ENCODE measurements at places on chromosomes 12 and 14.

DNA sequence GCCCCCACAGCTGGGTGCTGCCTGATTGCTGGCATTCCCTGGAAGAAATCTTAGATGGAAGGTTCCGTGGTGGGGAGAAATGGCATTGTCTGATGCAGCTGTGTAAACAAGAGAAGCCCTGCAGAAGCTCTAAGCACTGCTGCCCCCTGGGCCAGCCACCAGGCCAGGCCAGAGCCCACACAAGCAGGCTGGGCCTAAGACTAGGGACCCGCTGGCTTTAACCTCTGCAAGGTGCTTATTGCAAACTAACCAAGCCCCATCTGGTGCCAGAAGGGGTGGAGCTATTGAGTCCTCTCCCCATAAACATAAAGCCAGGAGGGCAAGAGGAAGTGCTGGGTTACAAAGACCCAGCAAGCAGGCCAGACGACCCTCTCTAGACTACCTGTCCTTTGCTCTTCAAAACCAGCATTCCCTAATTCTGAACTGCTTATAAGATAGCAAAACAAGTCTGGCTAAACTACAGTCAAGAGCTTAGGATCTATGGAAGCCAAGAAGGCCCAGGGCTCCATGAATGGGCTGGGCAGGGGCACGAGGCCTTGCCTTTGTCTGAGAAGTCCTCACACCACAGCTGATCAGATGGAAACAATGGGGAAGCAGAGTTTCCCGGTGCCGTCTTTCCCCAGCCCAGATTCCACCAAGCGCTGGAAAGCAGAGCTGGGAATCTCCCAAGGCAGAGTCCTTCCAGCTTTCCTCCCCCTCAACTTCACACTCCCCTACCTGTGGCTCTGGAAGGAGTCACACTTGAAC lies 28.8 kb downstream of the P2RX4 start:
- no peak for DNase-seq

DNA sequence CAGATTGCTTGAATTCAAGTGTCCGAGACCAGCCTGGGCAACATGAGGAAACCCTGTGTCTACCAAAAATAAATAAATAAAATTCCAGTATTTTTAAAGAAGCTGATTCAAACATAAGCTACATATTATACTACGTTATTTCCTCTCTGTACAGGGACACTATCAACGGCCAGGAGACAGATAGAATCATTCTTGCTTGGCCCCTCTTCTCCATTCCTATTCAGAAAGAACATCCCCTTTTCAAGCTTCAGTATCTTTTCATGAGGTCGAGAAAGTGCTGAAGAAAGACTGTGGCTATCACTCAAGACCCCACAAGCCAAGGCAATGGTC lies 314 bp upstream of the DHRS7 start:
- no peak for DNase-seq

DNA sequence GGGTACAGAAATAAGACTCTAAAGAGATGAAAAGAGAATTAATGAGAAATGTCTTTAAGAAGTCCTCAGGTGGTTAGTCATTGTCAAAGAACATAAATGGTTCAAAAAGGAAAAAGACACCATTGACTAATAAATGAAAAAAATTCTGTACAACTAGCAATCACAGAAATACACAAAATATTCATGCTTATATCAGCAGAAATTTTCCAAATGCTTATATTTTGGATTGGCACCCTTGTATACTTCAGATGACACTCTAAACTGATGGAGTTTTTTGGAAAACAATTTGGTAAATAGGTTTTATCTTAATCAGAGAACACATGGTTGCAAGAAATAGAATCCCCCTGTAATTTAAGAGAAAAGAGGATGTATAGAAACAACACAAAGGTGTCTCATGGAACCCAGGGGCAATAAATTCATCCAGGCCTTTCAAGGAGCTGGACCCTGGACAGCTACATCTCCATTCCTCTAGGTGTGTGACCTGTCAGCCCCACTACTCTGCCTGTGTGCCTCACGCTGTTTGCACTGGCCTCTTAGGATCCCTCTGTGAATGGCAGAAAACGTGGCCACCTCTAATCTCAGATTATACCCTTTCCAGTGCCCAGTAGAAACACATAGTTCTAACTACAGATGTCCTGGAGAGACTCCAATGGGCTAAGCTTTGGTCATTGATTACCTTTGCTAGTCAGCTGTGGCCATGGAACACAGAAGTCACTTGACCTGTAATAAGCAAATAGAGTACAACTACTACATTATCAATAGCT lies 110.2 kb downstream of the FGD4 start:
- no peak for DNase-seq

DNA sequence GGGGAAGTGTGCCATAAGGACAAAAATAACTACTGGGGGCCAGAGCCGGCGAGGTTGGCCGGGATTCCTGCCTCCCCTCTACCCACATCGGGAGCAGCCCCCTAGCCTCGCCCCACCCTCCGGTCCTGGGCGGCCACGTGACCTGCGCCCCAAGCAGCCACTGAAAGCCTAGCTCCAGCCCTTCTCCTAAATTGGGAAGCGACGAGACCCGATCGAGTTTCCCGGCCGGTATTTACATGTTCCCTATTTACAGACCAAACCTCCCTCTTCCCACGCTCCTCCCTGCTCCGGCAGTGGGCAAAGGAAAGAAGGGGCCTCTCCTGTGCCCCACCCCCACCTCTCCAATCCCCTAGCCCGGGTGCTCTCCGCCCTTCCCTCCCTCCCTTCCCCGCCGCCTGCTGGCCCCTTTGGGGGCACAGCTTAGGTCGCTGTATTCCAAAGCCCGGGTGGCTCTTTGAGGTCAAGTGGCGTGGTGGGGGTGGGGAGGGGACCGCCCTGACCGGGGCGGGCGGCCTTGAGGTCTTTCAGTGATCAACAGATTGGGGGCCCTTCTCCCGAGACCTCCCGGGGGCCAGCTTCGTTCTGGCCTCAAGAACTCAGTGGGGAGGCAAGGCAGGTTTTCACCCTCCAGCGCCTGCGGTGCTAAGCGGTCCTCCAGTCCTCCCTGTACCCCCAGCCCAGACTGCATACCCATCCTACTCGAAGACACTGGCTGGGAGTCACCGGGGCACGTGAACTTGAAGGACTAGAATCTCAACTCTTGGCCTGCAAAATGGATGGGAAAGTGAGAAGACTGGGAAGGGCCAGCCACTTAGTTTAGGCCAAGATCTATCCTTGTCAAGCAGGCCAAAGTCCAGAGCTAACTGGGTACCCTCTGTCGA lies 6.3 kb upstream of the CTDSP2 start:
- no peak for DNase-seq

- no peak for DNase-seq
Observed at GRCh38 chr12:98639491-98639890, 5.1 kb downstream of the IKBIP start.

- no peak for DNase-seq
Observed at GRCh38 chr12:72937486-72937885, 665.3 kb downstream of the TRHDE start.

GRCh38 chr14:73887318-73887616 lies 608 bp downstream of the ZNF410 start:
- DNase-seq = no peak

DNA sequence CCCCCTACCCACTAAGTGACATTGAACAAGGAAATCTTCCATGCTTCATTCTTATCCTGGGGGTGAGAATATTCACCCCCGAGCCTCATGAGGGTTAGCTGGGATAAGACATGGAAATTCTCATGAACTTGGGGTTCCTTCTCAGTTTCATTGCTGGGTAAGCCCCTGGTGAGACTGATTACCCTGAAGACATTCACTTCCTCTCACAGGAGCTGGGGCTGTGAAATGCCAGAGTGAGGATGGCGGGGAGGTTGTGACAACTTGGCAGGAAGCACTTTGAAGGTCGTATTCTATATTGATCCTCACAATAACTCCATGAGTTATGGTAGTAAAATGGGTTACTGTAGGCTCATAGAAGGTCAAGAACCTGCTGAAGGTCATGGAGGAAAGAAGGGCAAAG lies 43.5 kb downstream of the ESRRB start:
- DNase-seq = no peak

DNA sequence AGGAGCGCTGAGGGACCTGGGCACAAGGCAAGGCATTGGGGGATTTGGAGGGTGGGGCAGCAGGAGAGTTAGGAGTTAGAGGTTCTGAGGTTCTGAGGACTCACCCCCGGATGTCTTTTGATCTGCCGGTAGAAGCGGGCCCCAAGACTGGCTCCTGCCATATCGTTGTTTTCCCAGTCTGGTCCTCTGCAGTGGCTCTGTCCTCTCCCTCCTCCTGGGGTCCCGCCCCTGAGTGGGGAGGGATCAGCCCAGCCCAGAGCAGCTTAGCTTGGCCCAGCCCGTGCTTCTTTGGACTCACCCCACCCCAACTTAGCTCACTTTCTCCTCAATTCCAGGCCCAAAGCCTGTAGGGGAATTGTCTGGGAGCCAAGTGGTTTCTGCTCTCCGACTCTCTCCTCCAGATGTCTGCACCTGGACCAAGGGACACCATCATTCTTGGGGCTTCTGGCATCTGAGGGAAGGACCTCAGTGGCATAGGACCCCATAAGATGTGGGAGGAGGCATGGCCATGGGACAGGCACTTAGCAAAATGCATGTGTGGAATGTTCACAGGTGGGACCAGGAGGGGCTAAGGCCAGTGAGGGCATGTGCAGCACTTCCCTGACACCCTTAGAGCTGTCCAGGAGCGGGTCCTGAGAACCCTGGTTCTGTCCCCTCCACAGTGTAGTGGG lies 7.5 kb downstream of the SHMT2 start:
- no peak for DNase-seq

- no peak for DNase-seq
Observed at GRCh38 chr14:92224358-92224954, 98.5 kb upstream of the SLC24A4 start.

GRCh38 chr12:12645485-12645884 lies 33.8 kb downstream of the CREBL2 start:
- peak; percentile 77 for DNase-seq

- DNase-seq = no peak
Observed at GRCh38 chr14:51336734-51337133, 96.7 kb downstream of the TMX1 start.

- DNase-seq = no peak
Observed at GRCh38 chr12:3311027-3311402, 180.0 kb upstream of the PRMT8 start.

DNA sequence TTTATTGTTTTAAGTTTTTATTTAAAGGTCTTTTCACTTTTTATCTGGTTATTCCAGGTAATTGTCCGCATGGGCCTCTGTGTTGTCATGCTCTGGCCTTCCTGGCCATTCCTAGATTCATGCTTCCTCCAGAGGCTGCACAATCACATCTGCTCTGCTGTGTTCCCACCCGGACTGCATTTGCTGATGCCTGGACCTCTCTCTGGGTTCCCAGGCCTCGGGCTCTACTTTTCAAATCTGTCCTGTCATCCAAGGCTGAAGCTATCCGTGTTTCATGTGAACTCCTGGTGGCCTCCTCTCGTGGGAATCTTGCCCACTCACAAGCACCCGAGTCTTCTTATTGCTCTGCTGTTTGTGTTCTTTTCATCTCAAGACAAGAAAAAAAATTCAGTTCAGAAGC lies 16.1 kb upstream of the VDR start:
- DNase-seq = no peak

All from CD4-positive, alpha-beta T cell treated with Interleukin-15 for 4 hours (primary cell).